ENCODE measurements at places on chromosomes 12 and 14. TPM values are rescaled to one million over a fixed set of nuclear protein-coding genes. Genes with fewer than 3 reads are reported as not detected.

- no peaks in the 10 kb centered on the region for H3K36me3 ChIP-seq
- H3K27ac ChIP-seq = no peak overlapping the region
- no peak overlapping the region for H3K4me3 ChIP-seq
- H3K27me3 ChIP-seq = no peaks in the 10 kb centered on the region
- DNase-seq = no peak
Measured at GRCh38 chr12:51863363-51863932, 14.9 kb upstream of the FIGNL2 start.

- no peaks in the 10 kb centered on the region for H3K27me3 ChIP-seq
- no peak overlapping the region for H3K4me3 ChIP-seq
- H3K36me3 ChIP-seq = no peaks in the 10 kb centered on the region
- no peak overlapping the region for H3K27ac ChIP-seq
Measured at GRCh38 chr12:22562036-22563028, 18.0 kb upstream of the C2CD5 start.

Gene NEUROD4
- total RNA-seq = not detected

DNA sequence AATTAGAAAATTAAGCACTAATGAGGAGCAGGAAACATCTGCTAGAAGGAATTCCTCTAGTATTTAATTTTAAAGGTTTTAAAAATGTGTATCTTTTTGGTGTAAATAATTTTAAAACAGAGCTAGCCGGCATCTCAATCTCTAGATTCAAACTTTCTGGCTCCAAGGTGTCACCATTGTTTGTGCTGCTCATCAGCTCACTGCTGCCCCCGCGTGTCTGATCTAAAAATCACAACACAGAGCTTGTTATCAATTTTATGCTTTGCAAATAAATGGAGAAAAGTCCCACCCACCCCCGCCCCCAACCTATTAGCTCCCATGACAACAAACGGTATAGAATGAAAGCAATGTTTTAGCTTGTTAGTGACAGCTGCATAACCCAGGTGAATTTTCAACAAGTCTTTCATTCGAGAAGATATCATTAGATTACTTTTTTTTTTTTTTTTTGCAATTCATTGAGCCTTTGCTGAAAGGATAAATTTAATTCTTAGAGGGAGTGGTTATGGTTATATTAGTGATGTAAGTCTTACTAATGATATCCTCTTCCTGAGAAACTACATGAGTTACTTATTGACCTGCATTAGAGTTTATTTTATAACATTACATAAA, 11.3 kb upstream of the ABHD12B start:
- no peak overlapping the region for H3K4me3 ChIP-seq
- peak; percentile 92 for DNase-seq
- no peaks in the 10 kb centered on the region for H3K4me1 ChIP-seq

DNA sequence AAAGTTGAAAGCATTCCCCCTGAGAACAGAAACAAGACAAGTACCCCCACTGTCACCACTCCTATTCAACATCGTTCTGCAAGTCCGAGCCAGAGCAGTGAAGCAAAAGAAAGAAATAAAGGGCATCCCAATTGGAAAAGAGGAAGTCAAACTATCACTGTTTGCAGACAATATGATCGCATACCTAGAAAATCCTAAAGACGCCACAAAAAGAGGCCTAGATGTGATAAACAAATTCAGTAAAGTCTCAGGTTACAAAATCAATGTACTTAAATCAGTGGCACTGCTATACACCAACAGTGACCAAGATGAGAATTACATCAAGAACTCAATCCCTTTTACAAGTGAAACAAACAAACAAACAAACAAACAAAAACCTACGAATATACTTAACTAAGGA, 87.7 kb upstream of the COCH start:
- H3K4me3 ChIP-seq = no peak overlapping the region
- H3K27ac ChIP-seq = no peak overlapping the region

Gene DIO2
- total RNA-seq = 0.46 TPM

Gene KRT5
- 49.4 TPM for total RNA-seq

Gene TSPAN9
- 40.1 TPM for total RNA-seq

GRCh38 chr12:91577586-91578539, 395.2 kb upstream of the DCN start:
- H3K4me1 ChIP-seq = peaks cover 4% of the 10 kb centered on the region
- no peaks in the 10 kb centered on the region for H3K36me3 ChIP-seq
- H3K27ac ChIP-seq = no peak overlapping the region
- no peak overlapping the region for H3K4me3 ChIP-seq
- DNase-seq = peak; percentile 66

- H3K4me3 ChIP-seq = no peak overlapping the region
- peaks cover 66% of the 10 kb centered on the region for H3K36me3 ChIP-seq
- peak overlapping the region; percentile 46 for H3K27ac ChIP-seq
- H3K4me1 ChIP-seq = no peaks in the 10 kb centered on the region
- DNase-seq = no peak
Measured at GRCh38 chr14:100350276-100350926, 27.3 kb downstream of the SLC25A47 start.

GRCh38 chr12:102539651-102540553, 59.5 kb upstream of the IGF1 start:
- no peaks in the 10 kb centered on the region for H3K27me3 ChIP-seq
- no peaks in the 10 kb centered on the region for H3K4me1 ChIP-seq
- no peaks in the 10 kb centered on the region for H3K36me3 ChIP-seq

GRCh38 chr12:52561880-52562449, 9.0 kb upstream of the KRT71 start:
- no peak for DNase-seq
- no peaks in the 10 kb centered on the region for H3K27me3 ChIP-seq
- no peaks in the 10 kb centered on the region for H3K4me1 ChIP-seq
- no peaks in the 10 kb centered on the region for H3K36me3 ChIP-seq
- no peak overlapping the region for H3K27ac ChIP-seq

DNA sequence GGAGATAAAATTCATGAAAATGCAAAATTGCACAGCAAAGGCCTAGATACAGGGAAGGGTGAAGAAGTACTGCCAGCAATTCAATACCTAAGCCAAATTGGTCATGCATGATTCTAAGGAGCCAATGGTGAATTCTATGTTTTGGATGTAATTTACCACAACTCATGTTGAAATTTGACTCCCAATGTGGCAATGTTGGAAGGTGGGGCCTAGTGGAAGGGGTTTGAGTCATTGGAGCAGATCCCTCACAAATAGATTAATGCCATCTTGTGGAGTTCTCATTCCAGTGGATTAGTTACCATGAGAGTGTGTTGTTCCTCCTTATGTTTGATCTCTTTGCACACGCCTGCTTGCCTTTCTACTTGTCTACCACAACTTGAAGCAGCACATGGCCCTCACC, 194.0 kb upstream of the ALG10 start:
- H3K4me1 ChIP-seq = no peaks in the 10 kb centered on the region
- no peaks in the 10 kb centered on the region for H3K27me3 ChIP-seq
- no peak for DNase-seq
- H3K36me3 ChIP-seq = no peaks in the 10 kb centered on the region
- no peak overlapping the region for H3K27ac ChIP-seq

DNA sequence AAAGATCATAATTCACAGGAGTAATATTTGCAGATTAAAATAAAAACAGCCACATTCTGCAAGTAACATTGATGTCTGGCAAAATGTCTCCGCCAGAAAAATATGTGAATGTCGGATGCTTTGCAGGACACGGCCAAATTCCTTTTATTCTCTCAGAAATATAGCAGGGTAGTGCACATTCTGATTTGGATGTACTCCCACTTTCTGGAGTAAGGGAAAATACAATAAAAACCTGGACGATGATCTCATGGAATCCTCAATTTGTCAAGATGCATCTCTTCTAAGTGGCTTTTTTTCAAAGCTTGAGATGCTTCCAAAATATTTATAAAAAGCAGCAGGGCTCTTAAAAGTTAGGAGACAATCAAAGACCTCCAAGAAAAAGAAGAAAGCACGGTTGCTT, 133.3 kb downstream of the TBX5 start:
- no peaks in the 10 kb centered on the region for H3K36me3 ChIP-seq
- no peaks in the 10 kb centered on the region for H3K4me1 ChIP-seq

Gene TAS2R42
- not detected for total RNA-seq

Gene RNASE1
- 511 TPM for total RNA-seq

- no peak overlapping the region for H3K27ac ChIP-seq
- H3K27me3 ChIP-seq = no peaks in the 10 kb centered on the region
- no peaks in the 10 kb centered on the region for H3K4me1 ChIP-seq
- no peak for DNase-seq
- H3K4me3 ChIP-seq = no peak overlapping the region
Measured at GRCh38 chr12:41221491-41221890, 33.4 kb downstream of the PDZRN4 start.

Data from lung (tissue), 17 donors.